ENCODE measurements at places on chromosomes 4 and X.

DNA sequence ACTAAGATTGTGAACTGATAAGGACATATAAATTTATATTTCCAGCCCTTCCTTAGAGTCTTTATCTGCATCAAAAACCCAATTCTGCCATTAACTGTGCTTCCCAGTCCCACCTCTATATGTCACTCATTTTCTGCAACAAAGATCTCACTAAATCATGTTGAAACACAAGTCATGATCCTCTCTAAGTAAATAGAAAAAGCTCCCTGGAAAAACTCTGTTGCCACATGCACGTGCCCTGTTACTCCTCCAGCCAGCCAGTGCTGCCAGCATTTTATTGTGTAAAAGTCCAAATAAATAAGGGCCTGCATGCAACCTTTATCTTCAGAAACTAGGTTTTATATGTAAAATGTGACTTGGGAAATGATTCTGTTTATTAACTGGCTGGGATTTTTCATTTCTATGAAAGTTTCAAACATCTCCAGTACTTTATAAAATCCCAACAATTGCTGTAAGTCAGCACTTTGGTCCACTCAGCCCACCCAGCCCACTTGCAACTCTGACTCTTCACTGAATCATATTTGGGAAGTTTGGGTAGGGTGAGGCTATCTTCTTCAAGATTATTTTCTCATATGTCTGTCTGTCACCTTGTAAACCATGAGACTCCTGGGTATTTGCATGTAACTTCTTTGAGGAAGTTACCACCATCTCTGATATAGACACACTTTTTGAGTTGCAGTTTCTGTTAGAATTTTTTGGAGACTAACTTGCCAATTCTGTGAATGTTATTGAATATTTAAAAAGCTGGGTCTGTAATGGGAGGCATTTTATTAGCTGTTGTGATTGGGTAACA is 40.0 kb upstream of the SMARCA5 start:
- DNase-seq, result no peak

- DNase-seq, result no peak
These were observed 55.8 kb upstream of the PITX2 start for GRCh38 chr4:110678517-110679227.

- DNase-seq, result no peak
These were observed 17.1 kb downstream of the SPON2 start for GRCh38 chr4:1155314-1155713.

- no peak for DNase-seq
These were observed 77.2 kb upstream of the BOD1L1 start for GRCh38 chr4:13704761-13705160.

- DNase-seq, result peak; percentile 86
These were observed 134.2 kb downstream of the CHIC2 start for GRCh38 chr4:53929955-53930798.

Data from SK-MEL-5 (cell line).